ENCODE measurements at places on chromosomes 2 and 18. TPM values are rescaled to one million over a fixed set of nuclear protein-coding genes. Genes with fewer than 3 reads are reported as not detected.

The DIPK1C gene
- polyA plus RNA-seq: 1.1 TPM

The LDLRAD4 gene
- 11.8 TPM for polyA plus RNA-seq

- DNase-seq: no peak
Measured at GRCh38 chr2:144211826-144212225, 308.1 kb downstream of the ZEB2 start.

DNA sequence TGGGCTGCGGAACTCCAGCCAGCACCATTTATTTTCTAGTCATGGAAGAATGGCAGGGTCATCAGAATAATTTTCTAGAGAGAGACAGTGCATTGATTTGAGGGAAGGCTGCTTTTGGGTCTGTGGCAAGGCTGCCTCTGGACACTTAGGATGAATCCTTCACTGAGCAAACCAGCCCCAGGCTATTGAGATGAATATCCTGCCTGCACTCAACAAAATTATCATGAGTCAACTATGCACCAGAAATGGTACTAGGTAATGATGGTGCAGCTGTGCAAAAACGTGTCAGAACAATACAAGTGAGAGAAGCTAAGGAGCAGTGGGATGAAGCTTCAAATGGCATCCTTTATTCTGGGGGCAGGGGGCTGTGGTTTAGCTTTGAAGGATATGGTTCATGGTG lies 115.8 kb downstream of the SPHKAP start:
- DNase-seq: no peak

GRCh38 chr2:197577446-197577845 lies 61.6 kb downstream of the MOB4 start:
- DNase-seq: no peak

All from HepG2 (cell line).